PC-3 (cell line): ENCODE measurements at places on chromosomes 5 and 9. TPM values are rescaled to one million over a fixed set of nuclear protein-coding genes. Genes with fewer than 3 reads are reported as not detected.

The ADGRV1 gene
- total RNA-seq = 22.7 and 27.2 TPM in 2 replicates

The PTPRD gene
- 0.63 TPM in 1 of 2 replicates, not detected in the other for total RNA-seq

The ROPN1L gene
- 0.95 and 1.7 TPM in 2 replicates for total RNA-seq

The PCDHB4 gene
- 0.07 and 0.52 TPM in 2 replicates for total RNA-seq

The OCLN gene
- total RNA-seq = 35.4 and 45.2 TPM in 2 replicates

The PMPCA gene
- 44.3 and 54.9 TPM in 2 replicates for total RNA-seq

The FKBP15 gene
- total RNA-seq = 10.7 and 15.0 TPM in 2 replicates

The MSX2 gene
- total RNA-seq = 4.1 and 4.9 TPM in 2 replicates

The CTSV gene
- total RNA-seq = 11.4 and 12.2 TPM in 2 replicates

The C9orf43 gene
- total RNA-seq = 0.29 and 0.52 TPM in 2 replicates

The SPOCK1 gene
- total RNA-seq = 8.2 and 9.8 TPM in 2 replicates

The SPATA31C1 gene
- total RNA-seq = not detected in 2 replicates

The SPINK13 gene
- 3.0 TPM in 1 of 2 replicates, not detected in the other for total RNA-seq

The PCA3 gene
- total RNA-seq = not detected in 2 replicates

The MLANA gene
- not detected in 2 replicates for total RNA-seq

The PDLIM4 gene
- 26.5 and 27.8 TPM in 2 replicates for total RNA-seq

The C9 gene
- not detected in 2 replicates for total RNA-seq

The SUB1 gene
- total RNA-seq = 185 and 189 TPM in 2 replicates

The SVEP1 gene
- 0.04 and 0.17 TPM in 2 replicates for total RNA-seq

The KIF2A gene
- 19.0 and 26.4 TPM in 2 replicates for total RNA-seq

The C9orf50 gene
- not detected in 2 replicates for total RNA-seq

The TTC16 gene
- 0.04 TPM in 1 of 2 replicates, not detected in the other for total RNA-seq

The RANBP17 gene
- total RNA-seq = 6.0 and 19.3 TPM in 2 replicates

The BRIX1 gene
- total RNA-seq = 49.0 and 63.2 TPM in 2 replicates

The CNTNAP3 gene
- total RNA-seq = 26.3 and 38.0 TPM in 2 replicates

The HRH2 gene
- not detected in 2 replicates for total RNA-seq

The SLCO6A1 gene
- total RNA-seq = not detected in 2 replicates

The WWC1 gene
- 31.8 and 44.2 TPM in 2 replicates for total RNA-seq

The CTNND2 gene
- total RNA-seq = 1.8 and 5.9 TPM in 2 replicates

The GSN gene
- 36.5 and 40.3 TPM in 2 replicates for total RNA-seq

The CATSPER3 gene
- 0.40 TPM in 1 of 2 replicates, not detected in the other for total RNA-seq

The MEIKIN gene
- total RNA-seq = not detected in 2 replicates

The LRRC19 gene
- not detected in 2 replicates for total RNA-seq

The SPINK9 gene
- total RNA-seq = not detected in 2 replicates

The PLAC8L1 gene
- total RNA-seq = 0.95 TPM in 1 of 2 replicates, not detected in the other

The RAB3C gene
- total RNA-seq = not detected in 2 replicates

The ECSCR gene
- 0.36 TPM in 1 of 2 replicates, not detected in the other for total RNA-seq

The ATP10B gene
- total RNA-seq = not detected in 2 replicates

The GCNT1 gene
- 0.29 TPM in 2 replicates for total RNA-seq

The SLC6A7 gene
- total RNA-seq = 0.29 and 0.35 TPM in 2 replicates

The PCDHGA11 gene
- total RNA-seq = 0.66 and 0.92 TPM in 2 replicates

The FOXD4L6 gene
- total RNA-seq = not detected in 2 replicates

The RGS7BP gene
- 1.2 and 2.1 TPM in 2 replicates for total RNA-seq

The QRFP gene
- total RNA-seq = not detected in 2 replicates

The PRR16 gene
- 2.4 and 3.6 TPM in 2 replicates for total RNA-seq

The IL5 gene
- not detected in 2 replicates for total RNA-seq

The PTGR1 gene
- 42.5 and 43.1 TPM in 2 replicates for total RNA-seq

The SLC6A3 gene
- total RNA-seq = not detected in 2 replicates

The FCN2 gene
- not detected in 2 replicates for total RNA-seq

The ANKRD33B gene
- 13.2 and 14.9 TPM in 2 replicates for total RNA-seq

The PPP3R2 gene
- not detected in 2 replicates for total RNA-seq

The ZDHHC11 gene
- 21.5 and 26.0 TPM in 2 replicates for total RNA-seq

The ZNF354C gene
- total RNA-seq = not detected in 2 replicates

The UHRF2 gene
- 30.8 and 31.3 TPM in 2 replicates for total RNA-seq

The ELP1 gene
- 26.0 and 53.6 TPM in 2 replicates for total RNA-seq

The SMIM33 gene
- not detected in 2 replicates for total RNA-seq

The SLC36A3 gene
- total RNA-seq = not detected in 2 replicates

The FAXDC2 gene
- total RNA-seq = not detected in 2 replicates
